ENCODE measurements at places on chromosomes 11 and 22.

GRCh38 chr11:65575568-65576231 is at the start of gene EHBP1L1:
Gene EHBP1L1, plus strand, starts transcription at chr11:65576053. Its CDS starts 250 bp downstream, at chr11:65576303.
- no peak for DNase-seq

GRCh38 chr11:83002053-83002452 is 69.6 kb downstream of the RAB30 start:
- DNase-seq, result no peak

- DNase-seq, result no peak
These were observed 28.4 kb upstream of the TSPAN18 start for GRCh38 chr11:44698252-44698912.

- no peak for DNase-seq
These were observed 438.4 kb upstream of the CHORDC1 start for GRCh38 chr11:90661233-90661632.

GRCh38 chr11:77187776-77188632 is 60.0 kb downstream of the MYO7A start:
- peak; percentile 11 for DNase-seq

- DNase-seq, result no peak
These were observed 126.9 kb upstream of the CHORDC1 start for GRCh38 chr11:90349731-90350130.

- no peak for DNase-seq
These were observed 700.0 kb upstream of the ANO5 start for GRCh38 chr11:21492931-21493330.

DNA sequence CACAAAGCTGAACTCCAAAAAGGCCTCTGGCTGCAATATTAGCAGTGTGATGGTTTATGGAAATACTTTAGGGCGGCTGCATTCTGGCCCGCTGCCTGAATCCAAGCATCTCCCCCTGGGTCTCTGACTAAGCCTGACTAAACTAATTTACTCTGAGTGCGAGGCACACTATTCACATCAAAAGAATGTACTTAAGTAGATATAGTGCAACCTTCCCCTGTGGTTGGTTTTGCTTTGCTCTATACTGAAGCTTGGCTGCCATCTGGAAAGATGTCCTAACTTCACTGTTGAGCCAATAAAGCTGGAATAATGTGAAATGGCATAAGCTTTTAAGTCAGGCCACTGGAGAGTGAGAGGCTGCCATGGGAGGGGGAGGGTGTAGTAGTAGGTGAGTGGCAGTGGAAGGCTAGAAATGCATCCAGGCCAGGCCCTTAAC is 321.6 kb downstream of the AASDHPPT start:
- peak; percentile 98 for DNase-seq

DNA sequence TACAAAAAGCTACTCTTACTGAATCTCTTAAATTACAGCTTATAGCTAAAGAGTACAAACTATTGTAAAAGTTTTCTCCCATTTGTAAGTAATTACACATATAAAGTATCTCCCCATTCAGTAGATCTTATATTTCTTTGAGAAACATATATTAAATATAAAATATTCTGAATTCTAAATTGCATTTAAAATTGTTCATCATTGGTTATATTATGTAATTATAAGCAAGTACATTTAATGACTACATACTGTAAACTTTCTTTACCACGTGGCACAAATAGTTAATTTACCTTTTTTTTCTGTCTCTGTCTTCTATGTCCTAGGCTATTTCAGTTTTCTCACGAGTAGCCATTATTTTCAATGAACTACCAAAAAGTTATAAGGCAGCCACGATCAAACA is 101.2 kb upstream of the SERPIND1 start:
- DNase-seq, result no peak

- no peak for DNase-seq
These were observed 753.7 kb downstream of the NTM start for GRCh38 chr11:132123854-132124835.

- DNase-seq, result no peak
These were observed at the start of gene RTN4R for GRCh38 chr22:20268279-20269012. Gene RTN4R, minus strand, starts transcription at chr22:20268318. Its CDS starts 226 bp downstream, at chr22:20268092.

DNA sequence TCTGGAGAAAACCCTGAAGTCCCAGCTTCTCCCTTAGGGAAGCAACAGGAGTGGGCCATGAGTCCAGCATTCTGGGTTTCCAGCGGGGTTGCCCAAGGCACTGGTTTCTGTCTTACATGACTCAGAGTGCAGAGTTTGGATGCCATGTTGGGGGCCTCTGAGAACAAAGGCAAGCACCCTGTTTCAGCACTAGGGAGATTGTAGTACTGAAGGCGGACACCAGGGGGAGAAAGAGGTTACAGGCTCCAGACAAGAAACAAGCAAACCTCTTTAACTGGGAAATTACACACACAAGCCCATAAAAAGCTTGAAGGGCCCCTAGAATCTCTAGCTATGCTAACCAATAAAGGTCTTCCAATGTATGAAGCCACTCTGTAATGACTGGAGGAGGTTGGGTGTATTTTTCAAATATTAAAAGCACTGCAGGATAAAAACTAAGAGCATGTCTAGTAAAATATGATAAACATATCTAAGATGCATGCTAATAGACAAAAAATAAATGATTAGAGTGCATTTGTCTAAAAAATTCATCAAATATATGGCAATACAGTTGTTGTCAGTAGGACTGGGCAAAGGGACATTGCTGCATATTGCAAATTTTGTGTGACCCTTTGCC is 7.1 kb downstream of the MS4A6E start:
- peak; percentile 3 for DNase-seq

- DNase-seq, result no peak
These were observed 16.5 kb downstream of the TANGO2 start for GRCh38 chr22:20037419-20037818.

DNA sequence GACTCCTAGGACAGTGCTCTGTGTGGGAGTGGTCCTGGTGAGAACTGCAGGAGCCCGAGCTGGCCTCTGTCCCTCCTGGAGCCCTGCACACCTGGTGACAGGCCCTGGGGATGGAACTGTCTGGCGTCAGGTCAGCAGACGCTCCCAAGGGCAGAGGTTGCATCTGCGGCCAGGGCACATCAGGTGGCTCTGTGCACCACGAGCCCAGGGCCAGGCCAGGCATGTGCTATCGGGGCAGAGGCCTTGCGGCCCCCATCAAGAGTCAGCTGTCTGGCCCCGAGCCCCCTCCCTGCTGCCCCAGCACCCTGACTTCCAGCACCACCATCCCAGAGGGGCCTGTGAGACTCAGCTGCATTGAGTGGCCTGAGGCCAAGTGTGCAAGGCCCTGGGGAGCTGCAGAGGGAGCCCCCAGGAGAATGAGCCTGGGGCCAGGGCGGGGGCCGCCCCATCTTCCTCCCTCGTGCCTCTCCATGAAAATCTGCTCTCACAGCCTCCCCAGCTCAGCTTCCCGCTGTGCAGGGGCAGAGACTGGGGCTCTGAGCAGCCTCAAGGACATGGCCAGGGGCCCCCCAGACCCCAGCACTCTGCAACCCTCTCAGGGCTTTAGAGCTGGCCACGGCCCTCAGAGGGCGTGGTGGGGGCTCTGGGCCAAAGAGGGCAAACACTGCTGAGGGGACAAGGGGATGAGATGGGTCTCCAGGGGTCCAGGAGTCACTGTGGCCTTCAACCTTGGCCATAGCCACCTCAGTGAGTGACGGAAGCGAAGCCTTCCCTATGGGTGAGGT is 56.4 kb downstream of the RTL6 start:
- no peak for DNase-seq

DNA sequence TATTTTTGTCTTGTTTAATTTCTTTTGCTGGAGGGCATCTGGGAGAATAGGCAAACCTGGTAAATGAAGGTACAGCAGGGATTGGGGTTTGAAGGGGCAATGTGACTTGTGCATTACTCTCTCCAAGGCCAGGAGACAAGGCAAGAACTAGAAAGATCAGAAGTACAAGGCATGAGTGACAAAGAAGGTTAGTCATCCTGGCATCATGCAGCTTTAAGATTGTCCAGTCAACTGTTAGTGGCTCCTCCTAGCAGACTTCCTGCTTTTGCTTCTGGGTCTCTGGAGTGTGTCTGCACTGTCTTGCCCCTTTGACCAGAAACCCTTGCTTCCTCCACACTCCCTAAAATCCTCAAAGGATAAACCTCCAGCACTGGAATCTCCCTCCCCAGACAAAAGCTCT is 27.2 kb upstream of the GLYATL1 start:
- no peak for DNase-seq

DNA sequence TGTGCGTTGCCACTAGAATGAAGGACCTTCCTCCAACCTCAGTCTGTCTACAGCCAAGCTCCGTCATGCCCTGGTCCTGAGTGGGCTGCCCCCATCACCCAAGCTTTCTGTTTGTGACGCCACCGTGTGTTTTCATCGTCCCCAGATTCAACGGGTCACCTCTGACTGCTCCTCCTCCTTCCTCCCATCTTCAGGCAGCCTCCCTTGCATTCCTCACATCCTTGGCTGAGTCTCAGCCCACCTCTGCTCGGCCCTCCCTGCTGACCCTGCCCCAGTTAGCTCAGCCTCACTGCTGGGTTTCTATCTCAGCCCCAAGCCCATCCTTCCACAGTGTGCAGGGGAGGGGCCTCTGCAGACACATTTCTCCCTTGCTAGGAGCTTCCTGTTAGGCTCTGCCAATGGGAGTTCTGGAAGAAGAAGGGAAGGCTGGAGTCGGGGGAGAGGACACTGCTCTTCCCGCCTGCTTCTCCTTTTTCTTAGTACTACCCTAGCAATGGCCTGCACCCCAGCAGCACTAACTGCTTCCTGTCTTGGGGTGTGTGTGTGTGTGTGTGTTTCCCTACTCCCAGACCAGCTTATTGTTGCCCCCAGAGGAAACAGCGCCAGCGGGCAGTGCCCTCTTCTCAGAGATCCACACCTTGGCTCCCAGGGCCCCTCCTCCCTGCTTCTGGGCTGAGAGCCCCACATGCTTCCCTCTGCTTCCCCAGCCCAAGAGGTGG is 5.2 kb downstream of the IFT27 start:
- no peak for DNase-seq

GRCh38 chr22:16658068-16658467 is 65.5 kb upstream of the CCT8L2 start:
- no peak for DNase-seq

DNA sequence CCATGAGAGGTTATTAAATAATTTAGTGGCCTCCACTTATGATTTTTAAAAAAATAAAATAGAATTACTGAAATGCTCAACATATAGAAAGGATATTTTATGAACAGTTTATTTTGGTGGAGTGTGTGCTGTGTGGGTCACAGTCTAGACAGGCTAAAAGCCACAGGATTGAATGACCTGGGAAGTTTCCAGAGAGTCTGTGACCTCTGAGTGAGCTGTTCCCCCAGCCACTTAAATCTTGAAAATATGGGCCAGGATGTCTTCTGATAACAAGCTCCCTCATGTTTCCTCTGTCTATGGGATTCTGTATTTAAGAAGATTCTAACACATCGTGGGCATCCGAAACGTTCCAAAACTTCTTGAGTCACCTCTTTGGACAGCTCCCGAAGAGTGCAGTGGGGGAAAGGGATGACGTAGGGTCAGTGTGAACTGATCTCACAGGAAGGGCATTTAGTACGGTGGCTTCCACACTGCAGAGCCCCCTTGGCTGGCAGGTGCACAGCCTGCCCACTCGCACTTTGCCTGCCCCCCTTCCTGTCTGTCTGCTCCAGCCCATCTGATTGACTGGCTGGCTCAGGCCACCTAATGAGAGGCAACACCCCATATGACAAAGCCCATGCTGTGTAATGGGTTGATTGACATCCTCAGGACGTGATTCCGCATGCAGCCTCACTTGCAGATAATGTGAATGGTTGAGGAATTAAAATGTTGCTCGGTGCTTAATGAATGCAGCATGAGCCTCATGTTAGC is 97.4 kb downstream of the NTM start:
- DNase-seq, result no peak

GRCh38 chr11:129215506-129216245 is 23.6 kb upstream of the ARHGAP32 start:
- DNase-seq, result no peak

GRCh38 chr11:8360086-8360828 is 96.6 kb upstream of the LMO1 start:
- no peak for DNase-seq

Measured in GM04503 (cell line).